ENCODE measurements at places on chromosomes 12 and 14.

DNA sequence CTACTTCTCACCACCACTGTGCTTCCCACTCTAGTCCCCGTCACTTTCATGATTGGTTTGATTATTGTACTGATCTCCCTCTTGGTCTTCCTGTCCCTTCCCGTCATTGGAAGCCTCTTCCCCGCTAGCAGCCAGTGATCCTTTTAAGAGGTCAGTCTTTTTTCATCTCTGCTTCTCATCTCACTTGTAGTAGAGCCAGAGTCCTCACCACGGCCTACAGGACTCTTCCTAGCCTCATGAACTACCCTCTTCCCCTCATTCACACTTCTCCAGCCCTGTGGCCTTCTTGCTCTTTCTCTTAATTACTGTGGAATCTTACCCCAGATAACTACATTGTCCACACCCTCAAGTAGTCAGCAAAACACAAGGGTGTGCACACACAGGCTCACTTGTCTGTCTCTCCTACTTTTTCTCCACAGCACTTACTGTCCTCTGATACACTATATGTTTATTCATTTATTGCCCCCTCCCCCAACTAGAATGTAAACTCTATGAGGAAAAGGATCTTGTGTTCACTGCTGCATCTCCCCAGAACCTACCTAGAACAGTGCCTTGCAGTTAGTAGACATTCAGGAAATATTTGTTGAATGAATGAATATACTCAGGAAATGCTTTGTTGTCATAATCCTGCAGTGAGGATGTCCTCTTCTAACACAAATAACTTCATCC lies 66.3 kb downstream of the CKB start:
- no peak for DNase-seq

DNA sequence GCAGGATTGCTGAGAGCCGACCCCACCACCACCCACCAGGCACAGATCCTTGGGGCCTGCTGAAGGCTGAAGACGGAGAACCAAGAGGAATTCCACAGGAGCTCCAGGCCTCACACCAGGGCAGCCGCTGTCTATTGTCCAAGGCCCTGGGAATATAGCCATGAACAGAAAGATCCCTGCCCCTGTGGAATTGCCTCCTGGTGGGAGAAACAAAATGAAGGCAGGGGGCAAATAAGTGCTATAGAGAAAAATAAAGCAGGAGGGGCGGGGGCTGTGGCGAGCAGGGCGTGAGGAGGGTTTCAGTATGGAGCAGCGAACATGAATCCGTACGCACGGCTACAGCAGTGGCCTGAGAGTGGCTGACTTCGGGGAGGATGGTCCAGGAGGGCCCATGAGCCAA lies 96.1 kb downstream of the EML1 start:
- no peak for DNase-seq

- no peak for DNase-seq
Observed at GRCh38 chr12:896031-896430, 53.5 kb downstream of the RAD52 start.

GRCh38 chr12:124842800-124843510 lies 20.7 kb downstream of the SCARB1 start:
- DNase-seq = no peak

- no peak for DNase-seq
Observed at GRCh38 chr12:127546721-127547505, 720.1 kb upstream of the TMEM132C start.

- DNase-seq = no peak
Observed at GRCh38 chr14:77763316-77763715, 2.4 kb upstream of the SNW1 start.

GRCh38 chr14:44804391-44804790 lies 157.4 kb downstream of the KLHL28 start:
- DNase-seq = peak; percentile 24

DNA sequence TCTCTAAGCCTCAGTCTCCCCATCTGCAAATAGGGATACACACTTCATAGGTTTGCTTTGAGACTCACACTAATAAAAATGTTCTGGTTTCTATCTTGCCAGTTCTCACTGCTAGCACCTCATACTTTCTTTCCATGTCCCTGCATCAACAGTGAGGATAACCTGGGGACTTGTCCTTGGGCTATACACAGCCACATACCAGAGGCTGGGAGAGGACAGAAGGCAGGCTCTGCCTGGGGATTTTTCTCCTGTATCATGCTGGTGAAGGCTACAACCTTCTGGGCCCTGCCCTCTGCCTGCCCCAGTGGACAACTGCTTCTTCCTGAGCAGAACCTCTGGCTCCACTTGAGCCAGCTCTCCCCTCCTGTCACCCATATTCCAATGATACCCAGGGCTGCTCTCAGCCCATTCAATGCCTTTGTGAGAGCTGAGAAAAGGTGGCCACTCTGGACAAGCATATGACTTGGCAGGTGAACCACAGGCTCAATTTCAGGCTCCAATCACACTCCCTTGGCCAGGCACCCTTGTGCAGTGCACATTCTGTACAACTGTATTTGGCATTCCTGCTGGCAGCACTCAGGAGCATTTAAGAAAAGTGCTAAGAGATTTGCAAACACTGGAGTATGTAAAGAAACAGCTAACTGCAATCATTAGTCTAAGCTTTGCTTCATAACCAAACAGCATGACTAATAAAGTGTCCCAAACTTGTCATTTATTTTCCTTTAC lies 135.8 kb upstream of the VRK1 start:
- no peak for DNase-seq

- peak; percentile 76 for DNase-seq
Observed at GRCh38 chr14:76829650-76830421, 3.6 kb downstream of the LRRC74A start.

DNA sequence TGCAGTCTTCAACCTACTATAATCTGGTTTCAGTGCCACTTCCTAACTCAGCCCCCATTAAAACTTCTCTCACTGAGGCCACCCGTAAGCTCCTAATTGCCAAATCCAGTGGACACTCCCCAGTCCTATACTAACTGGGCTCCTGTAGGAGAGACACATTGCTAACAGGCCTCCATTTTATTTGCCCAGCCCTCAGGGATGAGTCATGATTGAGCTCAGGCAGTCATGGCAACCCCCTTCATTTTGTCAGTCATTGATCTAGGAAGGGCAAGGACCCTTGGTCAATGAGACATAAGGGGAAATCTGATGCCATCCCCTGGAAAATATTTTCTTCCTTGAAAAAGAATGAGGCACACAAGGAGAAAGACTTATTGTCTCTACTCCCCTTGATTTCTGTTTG lies 70.1 kb upstream of the HIF1A start:
- no peak for DNase-seq

DNA sequence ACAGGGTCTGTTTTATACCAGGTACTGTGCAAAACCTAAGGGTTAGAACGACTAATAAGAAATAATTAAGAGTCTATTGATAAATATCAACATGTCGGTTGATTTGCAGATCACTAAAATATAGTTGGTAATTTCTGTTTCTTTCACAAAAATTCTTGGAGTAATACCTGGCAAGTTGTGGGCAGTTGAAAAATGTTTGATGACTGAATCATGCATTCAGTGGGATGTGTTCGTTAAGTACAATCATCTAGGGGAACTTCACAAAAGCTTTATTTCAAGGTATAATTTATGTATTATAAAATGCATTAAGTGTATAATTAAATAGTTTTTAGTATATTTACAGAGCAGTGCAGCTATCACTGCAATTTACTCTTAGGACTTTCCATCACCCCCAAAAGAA lies 120.0 kb downstream of the KCNA5 start:
- no peak for DNase-seq

GRCh38 chr12:106348411-106348810 lies 9.1 kb upstream of the POLR3B start:
- no peak for DNase-seq

DNA sequence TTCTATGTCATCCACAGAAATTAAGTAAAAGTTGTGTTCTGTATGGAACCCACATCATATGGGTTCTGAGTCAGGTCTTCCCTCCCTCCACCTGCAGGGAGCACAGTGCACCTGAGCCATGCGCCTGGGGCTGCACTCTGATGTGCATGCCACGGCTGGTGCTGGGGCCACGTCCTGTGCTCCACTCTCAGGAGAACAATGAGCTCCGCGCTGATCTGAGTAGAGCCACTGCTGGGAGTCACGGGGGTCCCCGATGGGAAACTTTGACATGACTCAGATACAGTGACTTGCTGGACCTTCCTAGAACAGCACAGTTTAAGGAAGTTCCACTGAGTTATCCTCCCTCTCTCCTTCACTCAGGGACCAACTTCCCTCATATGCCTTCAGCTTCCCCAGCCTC lies 683.4 kb downstream of the TMEM121 start:
- DNase-seq = no peak

DNA sequence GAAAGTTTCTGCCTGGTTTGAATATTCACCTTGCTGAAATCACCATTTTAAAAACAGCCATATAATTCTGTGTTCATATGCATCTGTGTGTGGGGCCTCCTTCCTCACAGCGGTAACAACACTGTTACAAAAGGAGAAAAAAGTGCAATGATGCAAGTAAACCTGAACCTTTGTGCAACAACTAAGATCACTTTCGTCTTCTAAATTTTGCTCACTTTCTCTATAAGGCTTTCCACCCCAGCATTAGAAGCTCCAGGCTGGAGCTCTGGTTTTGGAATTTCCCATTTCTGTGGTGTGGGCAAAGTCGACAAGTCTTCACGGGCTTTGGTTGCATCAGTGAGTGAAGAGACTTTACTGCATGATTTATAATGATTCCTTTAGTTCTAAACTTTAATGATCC lies 18.4 kb downstream of the FGD6 start:
- DNase-seq = no peak

DNA sequence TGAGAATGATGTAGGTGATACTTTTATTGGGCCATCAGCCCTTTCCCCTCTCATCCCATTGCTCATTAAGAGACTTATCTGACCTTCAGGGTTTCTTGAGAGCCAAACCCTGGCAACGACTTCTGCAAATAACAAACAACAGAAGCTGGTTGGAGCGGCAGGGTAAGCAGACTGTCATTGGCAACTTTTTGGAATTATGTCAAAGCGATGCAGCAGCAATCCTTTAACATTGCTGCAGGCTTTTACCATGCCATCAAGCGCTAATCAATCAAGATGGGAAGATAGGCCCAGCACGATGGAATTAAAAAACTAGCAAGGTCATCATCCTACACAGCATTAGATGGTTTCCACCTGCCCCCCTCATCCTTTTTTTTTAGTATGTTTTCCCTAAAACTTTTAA lies 406.1 kb upstream of the PDE3A start:
- no peak for DNase-seq

GRCh38 chr12:48978291-48978740 lies at the start of gene WNT1:
Gene WNT1 (plus strand): TSS chr12:48978322. CDS start chr12:48978651, 329 bp downstream.
- DNase-seq = no peak

DNA sequence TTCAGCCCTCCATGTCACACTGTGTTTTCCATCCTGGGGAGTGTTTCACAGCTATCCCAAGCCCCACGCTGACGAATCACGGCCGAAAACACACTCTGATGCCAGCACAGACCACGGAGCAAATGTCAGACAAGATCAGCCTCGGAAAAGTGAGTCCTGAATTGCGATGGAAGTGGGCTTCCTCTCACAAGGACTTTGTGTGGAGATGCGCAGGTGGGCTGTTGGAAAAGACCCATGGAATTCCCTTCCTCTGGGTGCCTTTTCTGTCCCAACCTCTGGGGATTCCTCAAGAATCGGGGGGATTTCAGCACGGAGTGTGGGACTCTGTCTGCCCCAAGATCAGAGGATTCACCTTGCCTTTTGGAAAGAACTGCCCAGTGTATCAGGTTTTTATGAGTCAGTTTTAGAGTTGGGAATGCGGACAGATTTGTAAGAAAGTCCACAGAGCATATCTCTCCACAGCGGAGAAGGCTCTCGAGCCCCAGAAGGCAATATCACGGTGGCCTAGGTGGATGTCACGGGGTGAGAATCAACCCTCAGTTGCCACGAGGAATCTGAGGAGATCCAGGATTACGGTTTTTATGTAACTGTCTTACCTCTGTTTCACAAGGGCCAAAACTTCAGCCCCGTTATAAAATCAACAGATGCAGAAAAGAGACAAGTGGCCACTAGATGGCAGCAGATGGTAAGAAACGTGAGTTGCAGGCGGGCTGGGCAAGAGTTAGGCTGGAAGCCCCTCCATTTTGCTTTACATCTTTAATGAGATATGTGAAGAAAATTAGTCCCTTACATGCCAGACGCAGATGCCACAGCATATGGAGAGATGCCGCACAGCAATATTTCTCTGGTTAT lies 201.9 kb downstream of the DAD1 start:
- DNase-seq = peak; percentile 81
